Effector memory CD8-positive, alpha-beta T cell (primary cell): ENCODE measurements at places on chromosomes 3 and 15.

- no peak for DNase-seq
Observed at GRCh38 chr3:15152184-15152583, 53.2 kb upstream of the RBSN start.

DNA sequence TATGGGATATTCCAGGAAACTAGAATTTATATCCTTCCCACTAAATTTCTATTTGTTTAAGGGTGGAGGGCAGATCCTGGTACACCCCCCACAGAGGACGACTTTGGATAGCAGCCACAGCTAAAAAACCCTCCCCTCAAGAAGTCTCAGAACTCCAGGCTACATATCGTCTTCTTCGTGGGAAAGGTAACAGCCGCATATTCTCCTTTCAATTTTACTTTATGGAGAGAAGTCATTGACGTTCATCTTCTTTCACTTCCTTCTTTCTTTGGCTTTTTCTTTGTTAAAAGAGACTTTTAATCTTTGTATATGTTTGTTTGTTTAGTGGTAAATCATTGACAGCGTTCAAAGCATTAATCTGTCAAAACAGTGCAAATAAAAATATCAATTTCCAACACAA lies 36.3 kb downstream of the TRIP4 start:
- DNase-seq, result no peak

DNA sequence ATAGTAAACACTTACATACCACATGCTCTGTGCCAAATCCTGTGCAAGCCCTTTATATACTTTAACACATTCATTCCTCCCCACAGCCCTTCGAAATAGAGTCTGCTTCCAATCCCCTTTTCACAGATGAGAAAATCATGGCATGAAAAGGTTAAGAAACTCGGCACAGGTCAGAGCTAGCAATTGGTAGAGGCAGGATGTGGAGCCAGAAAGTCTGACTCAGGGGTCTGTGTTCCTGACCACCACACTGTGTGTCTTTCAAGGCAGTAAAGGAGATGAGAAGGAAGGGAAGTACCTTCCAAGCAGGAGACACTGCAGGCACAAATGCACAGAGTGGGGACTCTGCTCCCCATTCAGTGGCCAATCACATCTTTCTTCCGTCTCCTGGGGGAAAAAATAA lies 61.1 kb downstream of the SCN11A start:
- no peak for DNase-seq

GRCh38 chr15:51755790-51756189 lies 4.4 kb downstream of the TMOD2 start:
- DNase-seq, result no peak

- DNase-seq, result no peak
Observed at GRCh38 chr3:26108846-26109489, 319.1 kb downstream of the OXSM start.

GRCh38 chr3:115217678-115218451 lies 70.8 kb upstream of the ZBTB20 start:
- no peak for DNase-seq

DNA sequence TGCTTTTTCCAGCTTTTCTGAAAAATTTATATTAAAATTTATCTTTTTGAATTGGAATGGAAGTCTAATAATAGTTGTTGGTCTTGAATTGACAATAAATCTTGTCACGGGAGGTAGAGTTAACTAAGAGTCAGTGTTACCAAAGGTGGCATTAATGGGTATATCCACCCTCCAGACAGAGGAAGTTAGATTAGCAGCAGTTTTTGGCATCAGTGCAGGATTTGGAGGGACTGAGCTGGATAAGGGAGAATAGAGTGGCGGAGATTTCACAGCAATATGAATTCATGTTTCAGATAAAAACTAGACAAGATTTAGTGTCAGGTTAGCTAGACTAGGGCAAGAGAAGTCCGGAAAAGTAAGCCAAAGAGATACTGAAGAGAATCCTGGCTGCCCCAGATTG lies 201.3 kb upstream of the ZBTB20 start:
- no peak for DNase-seq

DNA sequence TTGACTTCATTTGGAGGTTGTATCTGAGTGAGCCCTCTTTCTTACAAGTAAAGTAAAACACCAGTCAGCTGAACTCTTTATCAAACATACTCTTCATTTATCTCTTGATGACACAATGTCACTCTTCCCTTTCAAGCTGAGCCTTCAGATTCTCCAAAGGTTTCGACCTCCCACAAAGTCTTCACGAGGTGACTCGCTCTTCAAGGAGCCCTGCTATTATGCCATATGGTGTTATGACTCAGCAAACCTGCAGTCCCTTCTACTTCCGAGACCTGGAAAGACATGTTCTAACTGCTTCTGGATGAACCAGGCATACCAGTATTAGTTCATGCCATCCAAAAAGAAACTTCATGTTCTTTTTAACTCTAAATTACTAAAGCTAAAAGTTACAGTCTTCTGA lies 23.1 kb downstream of the AADAC start:
- DNase-seq, result no peak

DNA sequence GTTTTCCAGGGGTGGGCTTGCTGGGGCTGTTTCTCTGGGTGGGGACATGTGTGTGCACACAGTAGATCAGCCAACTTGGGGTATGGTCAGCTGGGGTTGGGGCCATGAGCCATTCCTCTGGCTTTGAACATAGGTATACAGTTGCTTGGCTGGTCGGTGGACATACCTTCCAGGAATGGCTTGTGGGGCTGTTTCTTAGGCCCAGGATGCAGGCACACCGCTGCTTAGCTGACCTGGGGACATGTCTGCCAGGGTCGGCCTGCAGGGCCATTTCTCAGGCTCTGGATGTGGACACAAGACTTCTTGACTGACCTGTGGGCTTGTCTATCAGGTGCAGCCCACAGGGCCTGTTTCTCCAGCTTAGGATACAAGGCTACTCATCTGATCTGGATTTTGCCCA lies 130.6 kb downstream of the DOCK3 start:
- DNase-seq, result no peak

GRCh38 chr3:160099834-160100233 lies 111.2 kb downstream of the IL12A start:
- DNase-seq, result no peak

GRCh38 chr3:188712248-188712924 lies 459.4 kb upstream of the TPRG1 start:
- DNase-seq, result no peak

DNA sequence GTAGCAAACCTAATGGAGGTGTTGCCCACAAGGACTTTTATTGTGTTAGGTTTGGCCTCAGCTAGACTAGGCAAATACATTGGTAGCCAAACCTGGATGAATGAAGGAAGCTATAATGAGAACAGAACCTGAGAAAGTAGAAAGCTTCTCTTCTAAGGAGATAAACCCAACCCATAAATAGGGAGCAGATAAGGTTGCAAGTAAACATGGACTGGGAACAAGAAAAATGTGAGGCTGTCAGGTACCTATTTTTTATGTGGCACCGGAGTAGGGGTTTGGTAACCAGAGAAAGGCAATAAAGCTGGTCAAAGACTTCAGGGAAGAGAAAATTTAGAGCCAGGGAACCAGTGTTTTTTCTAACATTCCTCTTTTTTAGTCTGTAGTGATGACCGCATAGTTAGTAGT lies 25.0 kb downstream of the ZNF654 start:
- DNase-seq, result no peak

DNA sequence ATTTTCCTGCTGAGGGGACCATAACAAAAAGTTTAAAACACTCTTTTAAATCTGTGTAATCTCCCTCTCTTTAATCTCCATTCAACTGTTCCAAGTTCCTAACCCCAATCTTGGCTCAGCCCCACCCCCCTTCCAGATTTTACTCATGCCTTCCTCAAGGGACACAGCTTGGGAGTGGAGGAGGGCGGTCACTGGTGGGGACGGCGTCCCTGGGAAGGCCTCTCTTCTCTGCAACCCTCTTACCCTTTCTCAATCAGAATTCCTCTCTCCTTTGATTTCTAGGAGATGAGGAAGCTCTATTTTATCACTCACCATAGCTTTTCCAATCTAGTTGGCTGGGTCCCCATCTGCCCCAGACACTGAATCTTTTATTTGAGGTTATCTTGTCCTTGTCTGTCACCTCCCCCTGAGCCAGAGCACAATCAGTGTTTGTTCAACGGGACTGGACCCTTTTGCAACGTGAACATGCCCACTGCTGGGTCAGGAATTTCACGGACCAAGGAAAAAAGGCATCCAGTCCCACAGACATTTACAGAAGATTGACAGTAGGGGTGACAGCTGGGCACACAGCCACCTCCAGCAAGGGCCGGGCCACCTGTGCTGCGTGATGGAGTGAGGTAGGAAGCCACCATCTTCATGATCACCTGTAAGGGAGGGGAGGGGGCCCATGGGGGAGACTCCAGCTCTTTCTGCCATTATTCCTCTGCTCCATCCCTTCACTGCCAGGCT lies 84.0 kb upstream of the HERC1 start:
- no peak for DNase-seq

GRCh38 chr3:166607933-166608521 lies 770.8 kb upstream of the BCHE start:
- DNase-seq, result no peak

DNA sequence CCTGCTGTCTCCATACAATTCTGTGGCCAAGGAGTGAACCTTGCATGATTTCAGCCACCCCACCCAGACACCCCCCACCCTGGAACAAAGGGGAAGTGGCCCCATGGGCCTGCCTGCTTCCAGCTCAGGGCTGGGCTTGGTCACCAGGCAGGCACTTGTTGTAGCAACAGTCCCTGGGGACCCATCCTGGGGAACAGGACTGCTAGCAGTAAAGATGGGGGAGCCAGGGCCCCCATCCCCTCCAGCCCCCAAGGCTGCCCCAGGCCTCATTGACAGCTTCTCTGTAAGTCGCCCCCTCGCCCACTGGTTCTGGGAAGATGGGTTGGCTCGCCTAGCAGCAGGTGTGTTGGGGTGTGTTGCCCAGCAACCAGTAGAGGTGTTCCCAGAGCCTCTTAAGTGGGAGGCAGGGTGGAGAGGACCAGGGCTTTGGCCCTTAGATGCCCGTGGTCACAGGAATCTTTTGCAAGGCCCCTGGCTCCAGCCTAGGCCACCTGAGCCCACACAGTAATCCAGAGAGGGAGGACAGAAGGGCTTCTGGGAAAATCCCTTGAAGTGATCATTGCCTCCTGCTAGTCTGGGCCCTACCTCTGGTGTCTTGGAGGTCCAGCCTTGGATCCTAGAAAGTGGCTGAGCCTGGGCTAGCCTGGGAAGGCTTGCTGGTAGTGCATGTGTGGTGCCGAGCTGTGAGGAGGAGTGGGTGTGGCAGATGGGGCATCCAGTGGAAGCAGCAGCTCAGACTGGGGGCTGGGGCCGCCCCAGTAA lies 48.9 kb downstream of the CYP11A1 start:
- DNase-seq, result no peak

DNA sequence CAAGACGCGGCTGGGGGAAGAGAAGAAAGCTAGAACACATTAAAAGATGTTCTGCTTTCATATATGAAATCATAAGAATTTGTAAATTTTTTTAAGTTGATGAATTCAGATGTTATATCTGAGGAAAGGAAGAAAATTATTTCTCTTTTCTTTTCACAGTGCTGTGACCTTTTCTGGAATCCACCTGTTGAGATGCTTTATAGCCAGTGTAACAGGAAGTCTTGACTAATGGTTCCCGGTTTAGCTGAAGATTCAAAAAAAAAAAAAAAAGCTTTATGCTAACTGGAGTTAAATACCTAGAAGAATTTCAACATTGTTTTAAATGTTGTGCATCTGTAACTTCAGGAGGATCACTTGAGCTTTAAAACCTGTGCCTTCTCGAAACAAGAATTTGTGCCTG lies 9.9 kb downstream of the GTPBP8 start:
- DNase-seq, result no peak

DNA sequence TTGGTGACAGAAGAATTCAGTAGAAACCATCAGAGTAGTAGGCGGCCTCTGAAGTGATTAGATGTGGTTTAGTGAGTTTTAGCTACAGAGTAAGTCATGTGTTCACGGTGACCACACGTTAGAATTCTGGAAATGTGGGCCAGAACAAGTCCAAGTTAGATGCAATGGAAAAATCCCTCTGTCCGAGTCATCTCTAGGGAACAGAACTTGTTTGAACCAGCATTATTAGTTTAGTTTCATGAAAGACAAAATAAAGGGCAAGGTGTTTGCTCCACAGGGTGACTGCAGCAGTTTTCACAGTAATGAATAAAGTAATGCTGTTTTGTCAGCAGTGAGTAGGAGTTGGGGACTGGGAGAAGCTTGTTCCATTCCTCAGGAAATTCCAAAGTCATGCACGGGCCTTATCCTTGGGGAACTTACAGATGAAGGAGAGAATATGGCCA lies 100.2 kb downstream of the CGNL1 start:
- DNase-seq, result no peak

DNA sequence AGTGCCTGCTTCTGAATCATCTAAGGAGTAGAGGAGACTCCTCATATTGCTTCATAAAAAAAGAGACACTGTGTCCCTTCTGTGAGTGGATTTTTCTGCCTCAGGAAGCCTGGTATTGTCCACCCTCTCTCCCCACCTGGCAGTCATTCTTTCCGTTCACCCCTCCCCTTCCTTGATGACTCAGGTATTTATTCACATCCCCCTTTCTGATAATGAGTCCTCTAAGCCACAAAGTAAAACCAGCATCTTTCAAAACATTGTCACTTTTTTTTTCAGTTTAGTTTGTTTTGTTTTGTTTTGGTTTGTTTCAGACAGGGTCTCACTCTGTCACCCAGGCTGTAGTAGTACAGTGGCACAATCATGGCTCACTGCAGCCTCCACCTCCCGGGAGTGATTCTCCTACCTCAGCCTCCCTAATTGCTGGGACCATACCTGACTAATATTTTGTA lies 65.2 kb upstream of the UBE2E1 start:
- DNase-seq, result no peak

DNA sequence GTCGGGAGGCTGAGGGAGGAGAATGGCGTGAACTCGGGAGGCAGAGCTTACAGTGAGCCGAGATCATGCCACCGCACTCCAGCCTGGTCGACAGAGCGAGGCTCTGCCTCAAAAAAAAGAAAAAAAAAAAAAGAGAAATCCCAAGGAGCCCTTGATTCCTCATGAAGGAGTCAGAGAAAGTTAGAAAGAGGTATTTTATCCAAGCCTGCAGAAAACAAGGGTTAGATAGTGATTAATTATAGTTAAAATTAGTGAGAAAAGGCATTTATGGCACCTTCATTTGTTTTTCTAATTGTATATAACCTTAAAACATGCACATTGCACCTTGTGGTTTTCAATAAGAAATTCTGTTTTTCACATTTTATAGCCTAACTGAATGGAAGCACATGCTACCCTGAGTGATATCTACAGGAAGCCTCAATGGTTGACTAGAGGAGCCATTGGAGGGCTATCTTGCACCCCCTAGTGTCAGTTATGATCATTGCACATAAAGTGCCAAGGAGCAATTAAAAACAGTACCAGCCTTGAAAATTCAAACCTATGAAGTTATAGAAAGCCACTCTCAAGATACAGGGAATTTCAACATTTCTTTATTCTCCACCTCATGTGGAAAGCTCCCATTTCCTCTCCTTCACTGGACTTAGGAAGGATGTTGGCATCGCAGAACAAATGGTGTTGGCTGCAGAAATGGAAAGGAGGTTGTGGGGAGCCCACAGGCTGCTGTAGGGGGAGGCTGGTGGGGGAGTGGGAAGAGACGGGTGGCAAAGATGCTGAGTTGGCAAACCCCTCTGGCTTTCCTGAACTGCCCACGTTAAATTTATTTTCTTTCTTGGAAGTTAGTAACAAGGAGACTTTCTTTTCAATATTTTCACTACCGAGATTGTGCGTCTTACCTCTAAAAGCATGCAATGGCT lies 48.5 kb downstream of the ITGA11 start:
- peak; percentile 21 for DNase-seq

GRCh38 chr15:79282371-79283251 lies at the start of gene ANKRD34C:
Gene ANKRD34C (plus strand): TSS chr15:79282722. CDS start chr15:79293285, 10,563 bp downstream.
- no peak for DNase-seq
